Upper lobe of left lung (tissue), 6 donors: ENCODE measurements at places on chromosomes 4 and X. TPM values are rescaled to one million over a fixed set of nuclear protein-coding genes. Genes with fewer than 3 reads are reported as not detected.

DNA sequence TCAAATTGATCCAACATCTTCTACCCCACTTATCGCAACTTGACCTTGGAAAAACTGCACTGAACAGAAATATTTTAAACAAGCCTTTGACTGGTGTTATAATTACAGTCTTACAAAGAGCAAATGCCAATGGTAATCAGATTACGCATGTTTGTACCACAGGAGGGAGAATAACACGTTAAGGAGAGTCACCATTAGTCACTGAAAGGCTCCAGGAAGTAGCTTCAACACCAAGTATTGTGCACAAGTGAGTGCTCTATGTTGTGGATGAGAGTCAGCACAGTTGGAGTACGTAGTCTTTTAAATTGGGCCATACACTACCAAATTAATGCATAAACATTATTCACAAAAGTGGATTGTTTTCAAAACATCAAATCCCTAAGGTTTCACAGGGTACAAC lies 1081.5 kb upstream of the TENM3 start:
- DNase-seq: no peak
- no peak overlapping the region for H3K4me3 ChIP-seq
- no peaks in the 10 kb centered on the region for H3K36me3 ChIP-seq
- no peak overlapping the region for H3K27ac ChIP-seq
- no peaks in the 10 kb centered on the region for H3K27me3 ChIP-seq

GRCh38 chrX:55489314-55490009 lies at the start of gene USP51:
TSS of gene USP51 (minus strand) at chrX:55489848. CDS start at chrX:55488939, 909 bp downstream.
- peak within 1 kb of the TSS; percentile 91 for H3K27ac ChIP-seq
- no peaks in the 10 kb centered on the region for H3K27me3 ChIP-seq
- no peaks in the 10 kb centered on the region for H3K4me1 ChIP-seq
- DNase-seq: peak; percentile 66
- peak within 1 kb of the TSS; percentile 27 for H3K4me3 ChIP-seq

- DNase-seq: no peak
- no peak overlapping the region for H3K4me3 ChIP-seq
- no peaks in the 10 kb centered on the region for H3K36me3 ChIP-seq
- H3K4me1 ChIP-seq: no peaks in the 10 kb centered on the region
- H3K27ac ChIP-seq: no peak overlapping the region
Measured at GRCh38 chr4:115222061-115222460, 108.6 kb upstream of the NDST4 start.

GRCh38 chr4:104728380-104729122 lies 233.9 kb upstream of the CXXC4 start:
- DNase-seq: no peak
- H3K4me1 ChIP-seq: no peaks in the 10 kb centered on the region
- no peaks in the 10 kb centered on the region for H3K27me3 ChIP-seq
- H3K4me3 ChIP-seq: no peak overlapping the region
- no peak overlapping the region for H3K27ac ChIP-seq

GRCh38 chr4:72084587-72085011 lies 52.8 kb downstream of the NPFFR2 start:
- no peak overlapping the region for H3K27ac ChIP-seq
- H3K4me1 ChIP-seq: no peaks in the 10 kb centered on the region
- H3K27me3 ChIP-seq: no peaks in the 10 kb centered on the region

- no peak within 1 kb of the TSS for H3K27ac ChIP-seq
- no peaks in the 10 kb centered on the region for H3K27me3 ChIP-seq
- DNase-seq: no peak
- peak within 1 kb of the TSS; percentile 39 for H3K4me3 ChIP-seq
Measured at GRCh38 chrX:93673869-93674271, at the start of gene FAM133A. TSS of gene FAM133A (plus strand) at chrX:93674206. CDS start at chrX:93709420, 35,214 bp downstream.

DNA sequence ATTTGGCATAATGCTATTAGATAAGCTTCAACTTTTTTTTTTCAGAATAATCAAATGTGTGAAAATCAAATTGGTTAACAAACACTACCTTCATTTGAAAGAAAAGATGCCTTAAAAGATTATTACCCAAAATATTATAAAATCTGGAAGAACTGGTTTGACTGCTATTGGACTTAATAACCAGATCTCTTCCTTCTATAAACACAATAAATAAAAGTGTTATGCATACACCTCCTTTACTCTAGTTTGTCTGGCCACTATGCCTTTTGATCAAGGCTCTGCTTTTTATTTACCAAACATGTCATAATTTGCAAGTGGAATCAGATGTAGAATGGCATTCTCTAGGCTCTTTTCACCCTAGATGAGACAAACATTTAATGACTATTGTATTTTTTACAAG lies 897.3 kb upstream of the EPHA5 start:
- no peak overlapping the region for H3K27ac ChIP-seq
- no peaks in the 10 kb centered on the region for H3K27me3 ChIP-seq
- no peak for DNase-seq
- H3K4me1 ChIP-seq: no peaks in the 10 kb centered on the region

- peaks cover 14% of the 10 kb centered on the region for H3K27me3 ChIP-seq
- no peak overlapping the region for H3K27ac ChIP-seq
- H3K36me3 ChIP-seq: no peaks in the 10 kb centered on the region
- no peak overlapping the region for H3K4me3 ChIP-seq
Measured at GRCh38 chr4:3880615-3881120, 114.5 kb downstream of the ADRA2C start.

- no peaks in the 10 kb centered on the region for H3K27me3 ChIP-seq
- peak overlapping the region; percentile 11 for H3K27ac ChIP-seq
- peak; percentile 22 for DNase-seq
- H3K4me3 ChIP-seq: no peak overlapping the region
- H3K36me3 ChIP-seq: no peaks in the 10 kb centered on the region
Measured at GRCh38 chr4:111991797-111992196, 153.5 kb upstream of the FAM241A start.

The RHOXF2 gene
- total RNA-seq: not detected

The GRSF1 gene
- 57.4 TPM for total RNA-seq

The THAP9 gene
- total RNA-seq: 3.1 TPM

The F8A2 gene
- total RNA-seq: not detected
